ENCODE measurements at places on chromosomes 3 and 15.

- no peak for DNase-seq
Measured at GRCh38 chr3:23649448-23649847, 156.3 kb upstream of the UBE2E1 start.

DNA sequence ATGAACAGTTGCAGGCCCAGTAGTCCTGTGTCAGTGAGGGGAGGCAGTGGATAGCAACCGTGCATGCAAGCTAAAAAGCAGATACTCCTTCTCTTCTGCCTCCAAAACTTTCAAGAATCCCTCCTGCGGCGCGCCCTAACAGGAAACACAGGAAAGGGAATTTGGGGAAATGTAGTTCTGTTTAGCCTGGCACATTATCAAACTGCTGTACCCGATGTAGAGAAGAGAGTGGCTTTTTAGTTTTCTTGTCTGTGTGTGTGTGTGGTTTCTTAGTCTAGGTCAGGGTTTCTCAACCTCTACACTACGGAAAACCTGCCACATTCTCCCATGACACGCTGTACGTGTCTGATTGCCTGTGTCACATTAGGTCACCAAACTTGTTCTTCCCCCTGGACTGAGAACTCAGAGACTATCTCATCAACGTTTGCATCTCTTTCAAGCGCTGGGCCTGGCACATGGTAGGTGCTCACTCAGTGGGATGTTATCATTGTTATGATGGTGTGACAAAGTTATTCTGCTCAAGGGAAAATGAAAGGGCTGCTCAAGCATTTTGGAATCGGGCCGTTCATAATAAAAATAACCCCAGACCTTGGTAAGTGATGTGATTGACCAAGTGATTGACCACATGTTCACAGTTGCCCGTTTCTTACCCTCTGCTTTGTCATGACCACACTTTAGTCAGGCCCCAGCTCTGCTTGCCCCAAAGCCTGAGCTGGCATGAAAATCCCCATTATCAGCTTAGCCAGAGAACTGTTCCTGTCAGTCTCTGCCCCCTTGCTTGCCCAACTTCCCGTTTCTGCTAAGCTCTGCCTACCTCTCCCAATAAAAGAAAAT, 33.2 kb downstream of the TM4SF4 start:
- no peak for DNase-seq

- DNase-seq: no peak
Measured at GRCh38 chr3:110324171-110324705, 747.4 kb upstream of the NECTIN3 start.

DNA sequence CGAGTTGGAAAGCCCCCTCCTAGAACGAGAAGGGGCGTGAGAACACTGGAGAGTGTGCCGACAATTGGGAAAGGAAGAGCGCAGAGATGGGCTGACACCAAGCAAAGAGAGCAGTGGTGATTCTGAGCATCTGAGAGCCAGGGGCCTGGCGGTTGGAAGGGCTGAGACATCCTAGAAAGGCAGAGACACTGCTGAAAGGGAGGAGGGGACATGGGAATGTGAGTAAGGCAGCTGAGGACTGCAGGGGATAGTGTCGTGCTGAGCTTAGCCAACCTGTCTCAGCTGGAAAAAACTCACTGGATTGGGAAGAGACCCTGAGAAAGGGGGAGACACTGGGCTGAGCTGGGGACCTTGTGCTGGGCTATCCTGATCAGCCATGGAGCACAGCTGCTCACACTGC, 58.1 kb upstream of the SLC6A6 start:
- DNase-seq: no peak

- no peak for DNase-seq
Measured at GRCh38 chr3:38561746-38562466, 65.8 kb downstream of the EXOG start.

GRCh38 chr3:21345382-21345976, 405.5 kb downstream of the ZNF385D start:
- no peak for DNase-seq

GRCh38 chr15:29476503-29477080, 207.0 kb upstream of the NSMCE3 start:
- DNase-seq: no peak

DNA sequence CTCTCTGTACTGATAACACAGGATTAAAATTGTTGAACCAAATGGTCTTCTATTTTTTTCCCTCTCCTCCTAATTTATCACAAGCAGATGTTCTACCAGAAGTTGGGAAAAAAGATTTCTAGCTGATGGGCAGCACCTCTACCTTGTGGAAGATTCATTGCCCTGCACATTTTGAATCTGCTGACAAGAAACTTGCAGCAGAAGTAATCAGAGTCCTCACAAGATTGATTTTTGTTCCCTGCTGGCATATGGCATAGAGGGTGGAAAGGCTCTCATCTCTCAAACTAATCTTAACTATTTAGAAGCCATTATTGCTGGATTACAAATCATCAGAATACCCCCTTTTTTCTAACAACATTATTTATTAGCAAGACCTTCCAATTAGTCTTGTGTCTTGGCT, 148.9 kb upstream of the MEIS2 start:
- DNase-seq: no peak

GRCh38 chr15:44535523-44536301, 1.2 kb upstream of the EIF3J start:
- DNase-seq: peak; percentile 53

DNA sequence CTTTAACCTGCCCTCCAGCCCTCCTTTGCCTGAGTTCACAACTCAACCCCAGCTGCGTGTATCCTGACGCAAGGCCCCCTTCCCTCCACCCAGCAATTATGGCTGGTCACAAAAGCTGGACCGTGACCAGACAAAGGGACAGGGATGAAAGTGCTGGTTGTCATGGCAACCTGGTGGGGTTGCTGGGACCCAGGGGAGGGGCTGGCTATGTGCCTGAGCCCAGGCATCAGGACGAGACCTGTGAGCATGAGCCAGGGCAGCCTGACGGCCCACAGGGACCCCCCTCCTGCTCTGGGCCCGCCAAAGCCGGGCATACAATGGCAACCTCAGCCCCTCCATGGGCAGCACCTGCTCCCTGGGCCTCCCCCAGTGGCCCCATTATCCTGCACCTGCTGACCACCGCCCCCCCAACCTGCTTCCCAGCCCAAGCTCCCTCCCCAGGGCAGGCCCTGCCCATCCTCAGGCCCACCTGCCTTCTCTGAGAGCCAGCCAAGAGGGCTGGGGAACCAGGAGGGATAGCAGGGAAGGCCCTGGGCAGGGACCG, 4.5 kb upstream of the DNAH1 start:
- DNase-seq: peak; percentile 91

All from ecto neural progenitor cell (in vitro differentiated cells).